ENCODE measurements at places on chromosomes 3 and 15.

GRCh38 chr3:56763233-56763632 lies 38.5 kb downstream of the ARHGEF3 start:
- DNase-seq = no peak

DNA sequence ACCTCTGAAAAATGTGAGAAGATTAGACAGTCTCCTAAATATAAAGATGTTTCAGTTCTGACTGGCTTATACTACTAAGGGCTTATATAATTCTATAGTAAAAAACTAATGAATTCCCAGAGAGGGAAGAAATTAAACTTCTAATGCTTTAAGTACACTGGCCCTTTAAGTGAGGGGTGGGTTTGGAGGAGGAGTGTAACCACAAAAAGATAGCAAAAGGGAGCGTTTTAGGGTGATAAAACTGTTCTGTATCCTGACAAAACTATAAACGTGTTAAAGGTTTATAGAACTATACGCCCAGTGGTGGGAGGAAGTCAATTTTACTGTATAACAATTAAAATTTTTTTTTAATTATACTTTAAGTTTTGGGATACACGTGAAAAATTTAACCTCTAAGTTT lies 45.8 kb downstream of the CEP152 start:
- DNase-seq = no peak

- DNase-seq = no peak
Observed at GRCh38 chr3:135598597-135598996, 366.9 kb upstream of the PPP2R3A start.

- DNase-seq = peak; percentile 40
Observed at GRCh38 chr3:72960812-72961518, 35.6 kb upstream of the PPP4R2 start.
